ENCODE measurements at places on chromosomes 1 and 21.

DNA sequence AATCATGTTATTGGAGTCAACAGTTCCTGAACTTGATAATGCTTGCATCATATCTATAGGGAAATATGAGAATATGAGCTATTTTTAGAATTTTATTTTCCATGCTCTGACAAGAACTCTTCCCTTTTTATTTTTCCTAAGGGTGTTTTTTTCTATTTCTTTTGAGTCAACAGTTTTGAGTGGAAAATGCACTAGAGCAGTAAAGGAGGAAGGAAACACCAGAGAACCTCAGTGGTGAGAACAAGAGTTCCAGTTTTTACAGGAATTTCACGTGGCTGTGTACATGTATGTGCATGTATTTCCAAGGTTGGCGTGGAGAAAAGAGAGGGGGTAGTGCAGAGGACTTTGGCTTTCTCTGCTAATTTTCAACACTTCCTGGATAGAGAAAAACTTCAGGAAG lies 63.6 kb upstream of the TNFSF18 start:
- DNase-seq: no peak

- DNase-seq: no peak
Observed at GRCh38 chr1:119947468-119947867, 51.2 kb upstream of the ADAM30 start.

DNA sequence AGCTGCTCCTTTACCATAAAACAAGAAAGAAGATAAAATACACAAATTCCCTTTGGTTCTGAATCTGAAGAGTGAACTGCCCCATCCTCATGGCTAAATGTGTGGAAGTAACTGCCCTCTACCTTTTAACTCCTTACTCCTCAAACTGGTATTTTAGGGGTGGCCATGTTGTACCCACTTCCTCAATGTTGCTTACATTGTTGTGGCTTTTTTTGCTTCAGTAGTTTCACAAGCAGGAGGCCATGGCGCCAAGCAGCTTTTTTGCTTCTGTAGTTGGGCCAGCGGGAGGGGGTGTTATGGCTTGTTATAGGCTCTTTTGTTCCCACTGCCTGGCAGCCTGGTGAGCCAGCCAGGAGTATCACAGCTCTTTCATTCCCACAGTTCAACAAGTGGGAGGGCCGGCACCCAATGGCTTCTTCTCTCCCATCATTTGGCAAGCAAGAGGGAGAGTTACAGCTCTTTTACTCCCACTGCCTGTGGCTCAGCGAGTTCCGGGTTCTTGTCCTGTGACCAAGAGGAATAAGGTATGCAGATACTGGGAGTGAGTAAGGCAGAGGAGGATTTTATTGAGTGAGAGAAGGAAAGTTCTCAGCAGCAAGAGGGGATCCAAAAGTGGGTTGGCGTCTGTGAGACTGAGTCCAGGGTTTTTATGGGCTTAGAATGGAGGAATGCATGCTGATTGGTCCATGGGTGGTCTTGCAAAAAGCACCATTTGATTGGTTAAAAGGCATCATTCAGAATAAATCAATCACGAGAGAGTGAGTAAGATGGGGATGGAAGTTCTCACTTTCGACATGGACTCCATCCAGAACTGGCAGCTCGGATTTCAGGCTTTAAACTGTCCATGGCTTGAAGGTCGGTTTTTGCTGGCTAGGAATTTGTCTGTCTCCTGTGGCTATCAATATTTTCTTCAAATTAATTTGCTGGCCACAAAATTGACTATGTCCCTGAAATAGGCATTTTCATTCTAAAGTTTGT lies 429.6 kb downstream of the HLX start:
- no peak for DNase-seq

DNA sequence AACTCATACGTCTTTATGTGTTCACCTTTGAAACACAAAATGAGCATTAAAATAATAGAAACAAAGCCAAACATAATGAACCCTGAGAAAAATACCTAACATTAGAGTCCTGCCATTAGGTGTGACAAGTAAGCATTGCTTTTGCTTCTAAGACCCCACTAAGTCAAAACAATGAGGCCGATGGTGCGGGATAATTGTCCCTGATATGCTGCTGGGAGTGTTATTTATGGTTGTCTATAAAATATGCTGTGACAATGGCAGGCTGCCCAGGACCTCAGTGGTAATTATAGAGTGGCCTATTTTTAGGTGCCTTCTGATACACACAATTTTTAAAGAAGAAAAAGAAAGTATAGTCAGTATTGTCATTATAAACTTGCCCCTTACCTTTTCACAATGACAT lies 1423.1 kb downstream of the AMY1C start:
- no peak for DNase-seq

DNA sequence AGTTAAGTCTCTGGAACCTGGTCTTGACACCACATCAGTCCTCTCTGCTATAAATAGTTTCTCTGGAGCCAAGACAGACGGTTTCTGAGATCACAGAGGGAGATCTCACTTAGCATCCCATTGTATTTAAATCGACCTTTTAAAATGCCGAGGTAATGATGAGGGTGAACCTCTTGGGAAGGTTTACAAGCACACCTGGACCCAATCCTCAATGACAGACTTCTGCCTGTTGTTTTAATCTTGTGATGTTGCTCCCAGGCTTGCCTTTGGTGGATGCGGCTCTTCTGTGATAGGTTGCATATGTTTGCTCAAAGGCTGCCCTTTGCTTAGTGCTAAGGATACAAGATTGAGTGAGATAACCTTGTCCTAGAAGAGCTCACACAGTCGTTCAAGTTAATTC lies 104.6 kb upstream of the L1TD1 start:
- DNase-seq: no peak

DNA sequence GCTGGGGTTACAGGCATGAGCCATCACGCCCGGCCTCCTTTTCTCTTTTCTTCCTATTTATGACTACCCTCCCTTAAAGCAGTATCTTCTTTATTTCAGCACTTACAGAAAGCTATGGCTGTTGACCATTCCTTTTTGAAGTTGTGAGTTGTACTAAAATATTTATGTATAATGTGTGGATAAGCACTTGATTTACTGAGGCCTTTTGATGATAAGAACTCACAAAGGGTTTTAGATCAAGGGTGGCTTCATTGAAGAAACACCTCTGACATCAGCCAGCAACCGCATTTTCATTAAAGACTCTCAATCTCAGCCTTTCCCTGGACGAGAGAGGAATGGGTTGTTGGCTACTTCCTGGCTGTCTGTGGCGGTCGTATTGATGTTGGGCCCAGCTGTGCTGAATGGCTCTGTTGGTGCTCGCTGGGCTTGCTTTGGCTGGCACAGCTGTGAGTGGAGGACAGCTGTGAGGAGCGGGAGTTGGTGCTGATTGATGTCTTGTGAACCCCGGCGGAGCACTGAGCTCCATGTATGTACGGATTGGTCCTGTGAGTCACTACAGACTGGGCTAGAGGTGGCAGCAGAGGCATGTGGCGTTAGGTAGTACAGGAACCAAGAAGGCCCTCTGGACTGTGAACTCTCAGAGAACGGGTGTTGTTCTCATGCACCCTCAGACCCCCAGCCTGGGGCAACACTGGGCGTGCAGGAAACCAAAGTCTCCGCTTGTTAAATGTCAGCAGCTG lies 208.8 kb downstream of the KIF26B start:
- no peak for DNase-seq

DNA sequence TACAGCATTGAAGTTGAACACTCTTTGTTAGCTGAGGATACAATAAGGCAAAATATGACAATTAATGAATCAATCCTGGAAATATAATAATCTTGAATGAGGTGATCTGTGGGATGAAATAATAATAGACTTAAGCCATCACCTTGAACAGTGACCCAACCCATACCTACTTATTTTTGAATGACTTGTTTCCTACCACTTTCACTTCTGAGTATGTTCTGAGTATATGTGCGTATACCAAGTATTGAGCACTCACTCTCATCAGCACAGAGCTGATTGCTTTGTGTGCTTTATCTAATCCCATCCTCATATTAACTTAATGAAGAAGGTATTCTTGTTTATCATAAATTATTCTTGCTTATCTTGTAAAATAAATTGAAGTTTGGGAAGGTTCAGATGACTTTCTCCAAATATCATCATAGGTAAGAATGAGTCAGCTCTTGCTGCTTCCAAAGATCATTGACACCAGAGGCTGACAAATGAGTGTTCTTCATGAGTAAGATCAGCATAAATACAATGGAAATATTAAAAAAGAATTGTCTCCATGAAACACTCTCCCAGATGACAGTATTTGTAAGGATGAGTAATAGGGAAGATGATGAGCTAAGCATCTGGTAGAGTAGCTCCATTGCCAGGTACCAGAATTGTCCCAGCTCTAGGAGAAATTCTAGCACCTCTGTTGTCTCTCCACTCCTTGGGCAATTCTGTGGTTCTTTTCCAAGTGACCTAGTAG lies 198.1 kb upstream of the KIAA0040 start:
- no peak for DNase-seq

GRCh38 chr1:147171399-147172167 lies 687 bp downstream of the PRKAB2 start:
- DNase-seq: no peak

GRCh38 chr1:92459871-92460320 lies 26.8 kb downstream of the GFI1 start:
- DNase-seq: no peak

DNA sequence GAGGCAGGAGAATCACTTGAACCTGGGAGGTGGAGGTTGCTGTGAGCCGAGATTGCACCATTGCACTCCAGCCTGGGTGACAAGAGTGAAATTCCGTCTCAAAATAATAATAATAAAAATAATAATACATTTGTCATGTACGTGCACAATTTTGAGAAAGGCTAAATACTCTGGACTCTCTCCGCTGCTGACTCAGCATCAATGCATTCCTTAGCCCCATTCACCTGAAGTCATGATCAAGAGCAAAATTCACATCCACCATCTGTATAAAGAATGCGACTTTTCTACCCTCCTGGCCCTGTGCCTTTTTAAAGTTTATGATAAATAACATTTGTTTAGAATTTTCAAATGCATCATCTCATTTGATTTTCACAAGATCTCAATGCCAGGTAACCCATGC lies 35.5 kb upstream of the MAP1LC3C start:
- no peak for DNase-seq

DNA sequence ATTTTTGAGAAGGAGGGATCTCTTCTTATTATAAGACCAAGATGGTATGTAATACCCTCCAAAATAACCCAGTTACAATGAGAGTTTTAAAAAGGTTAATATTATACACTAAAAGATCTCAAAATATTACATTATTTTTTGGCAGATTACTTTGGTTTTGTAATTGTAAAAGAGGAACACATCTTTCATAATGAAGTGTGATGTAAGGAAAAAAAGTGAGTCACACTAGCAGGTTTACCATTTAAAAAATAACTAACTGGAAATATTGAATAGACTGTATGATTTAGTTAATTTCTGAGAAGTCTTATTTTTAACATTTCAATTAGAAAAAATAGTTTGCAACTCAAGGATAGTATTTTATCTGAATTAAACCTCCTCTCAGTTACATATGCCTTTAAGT lies 1.1 kb downstream of the F5 start:
- no peak for DNase-seq

- DNase-seq: no peak
Observed at GRCh38 chr1:117803318-117803717, 126.1 kb downstream of the GDAP2 start.

DNA sequence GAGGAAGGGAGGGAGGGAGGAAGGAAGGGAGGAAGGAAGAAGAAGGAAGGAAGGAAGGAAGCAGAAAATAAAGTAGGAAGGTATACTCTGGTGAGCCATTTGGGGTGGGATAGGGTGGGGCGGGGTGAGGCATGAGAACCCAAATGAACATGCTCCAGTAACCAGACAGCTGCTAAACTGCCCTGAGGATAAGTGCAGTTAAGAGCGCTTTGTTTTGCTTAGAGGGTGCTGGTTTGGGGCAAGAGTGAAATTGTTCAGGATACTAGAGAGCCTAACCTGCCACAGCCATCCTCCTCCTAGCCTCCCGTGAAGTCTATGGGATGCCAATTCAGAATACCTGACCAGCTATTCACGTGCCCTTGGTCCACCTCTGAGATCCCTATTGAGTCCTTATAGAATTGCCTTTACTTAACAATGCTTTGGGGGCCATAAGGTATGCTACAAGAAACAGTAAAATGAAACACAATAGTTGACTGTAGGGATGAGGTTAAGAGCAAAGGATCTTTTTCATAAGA lies 59.0 kb upstream of the ATF3 start:
- no peak for DNase-seq

DNA sequence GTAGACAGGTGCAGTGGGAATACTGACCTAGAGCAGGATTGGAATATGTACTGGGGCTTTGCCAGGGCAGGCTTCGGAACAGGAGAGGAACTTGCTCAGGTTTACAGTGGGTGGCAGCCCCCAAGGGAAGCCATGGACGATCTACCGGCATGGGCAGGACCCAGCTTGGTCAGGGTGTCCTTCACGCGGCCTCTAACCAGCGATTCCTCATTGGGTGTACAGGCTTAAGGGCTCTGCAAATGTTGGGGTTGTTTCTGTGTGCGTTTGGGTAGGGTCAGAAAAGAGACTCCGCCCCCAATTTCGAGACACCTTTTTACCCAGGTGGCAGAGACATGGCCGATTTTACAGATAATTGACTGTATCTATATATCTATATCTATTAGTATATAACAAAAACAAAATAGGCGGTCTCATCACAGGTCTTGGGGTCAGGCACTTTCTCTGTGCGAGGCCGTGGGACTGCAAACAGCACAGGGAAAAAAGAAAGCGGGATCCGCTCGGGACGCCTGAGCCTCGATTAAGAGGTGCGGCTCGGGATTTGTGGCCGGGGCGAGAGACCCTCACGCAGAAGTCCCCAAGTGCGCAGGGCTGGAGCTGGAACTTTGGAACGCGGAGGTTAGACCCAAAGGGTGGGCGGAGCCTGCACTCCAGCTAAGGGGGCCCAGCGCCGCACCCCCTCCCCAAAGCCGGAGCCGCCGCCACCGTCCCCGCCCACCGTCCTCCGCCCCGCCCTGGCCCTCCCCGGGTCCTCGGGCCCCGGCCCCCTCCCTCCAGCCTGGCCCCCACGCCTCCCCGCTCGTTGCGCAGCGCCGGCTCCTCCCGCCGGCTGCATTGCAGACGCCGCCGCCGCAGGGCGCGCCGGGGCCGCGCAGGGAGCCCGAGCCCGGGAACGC lies 67.5 kb upstream of the VAMP3 start:
- DNase-seq: peak; percentile 26

DNA sequence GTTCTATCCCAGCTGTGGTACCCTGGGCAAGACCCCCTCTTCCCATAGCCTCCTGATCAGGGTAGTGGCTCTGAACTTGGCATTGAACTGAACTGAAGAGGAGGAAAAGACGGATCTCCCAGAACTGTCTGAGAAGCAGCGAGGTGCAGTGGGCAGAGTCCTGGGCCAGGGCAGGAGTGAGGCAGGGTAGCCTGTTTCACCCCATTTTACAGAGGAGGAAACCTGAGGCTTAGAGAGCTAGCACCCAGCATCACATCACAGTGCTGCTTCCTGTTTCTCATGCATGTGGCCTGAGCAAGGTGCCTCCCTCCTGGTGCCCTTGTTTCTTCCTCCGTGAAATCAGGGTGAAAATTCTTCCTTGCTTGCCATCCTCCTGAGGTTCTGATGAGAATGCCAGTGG lies 17.1 kb downstream of the ZNF362 start:
- no peak for DNase-seq

- no peak for DNase-seq
Observed at GRCh38 chr1:69319287-69319686, 248.4 kb upstream of the LRRC7 start.

GRCh38 chr1:40625076-40625475 lies 40.4 kb downstream of the RIMS3 start:
- DNase-seq: peak; percentile 12

- DNase-seq: no peak
Observed at GRCh38 chr1:247453245-247453644, 4.7 kb downstream of the OR2B11 start.
